Activated CD8-positive, alpha-beta memory T cell treated with anti-CD3 and anti-CD28 coated beads, Interleukin-2, amount 50 U/mL, for 48 hours (primary cell): ENCODE measurements at places on chromosomes 3 and 15.

- DNase-seq, result no peak
Measured at GRCh38 chr3:119630880-119631329, 29.5 kb downstream of the POPDC2 start.

- peak; percentile 39 for DNase-seq
Measured at GRCh38 chr3:39113291-39113690, 5.8 kb downstream of the TTC21A start.

- DNase-seq, result no peak
Measured at GRCh38 chr3:195916291-195916690, 7.9 kb upstream of the TNK2 start.

DNA sequence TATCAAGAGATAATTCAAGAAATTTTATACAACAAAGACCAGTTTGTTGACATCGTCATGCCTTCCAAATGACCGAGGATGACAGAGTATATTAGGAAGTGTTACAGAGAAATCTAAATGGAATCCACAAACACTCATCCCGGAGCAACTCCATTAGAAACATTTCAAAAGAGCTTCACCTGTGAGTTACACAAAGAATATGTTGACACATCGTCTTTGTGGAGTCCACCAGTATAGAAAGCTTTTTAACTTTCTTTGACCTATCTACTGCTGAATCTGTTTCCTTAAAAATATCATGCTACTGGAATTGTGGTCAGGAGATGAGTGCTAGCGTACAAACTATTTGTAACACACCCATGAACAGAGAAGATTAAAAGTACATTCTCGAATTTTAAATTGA, 130.4 kb downstream of the SUCLG2 start:
- no peak for DNase-seq

- peak; percentile 79 for DNase-seq
Measured at GRCh38 chr15:38696109-38696727, 131.6 kb upstream of the RASGRP1 start.

DNA sequence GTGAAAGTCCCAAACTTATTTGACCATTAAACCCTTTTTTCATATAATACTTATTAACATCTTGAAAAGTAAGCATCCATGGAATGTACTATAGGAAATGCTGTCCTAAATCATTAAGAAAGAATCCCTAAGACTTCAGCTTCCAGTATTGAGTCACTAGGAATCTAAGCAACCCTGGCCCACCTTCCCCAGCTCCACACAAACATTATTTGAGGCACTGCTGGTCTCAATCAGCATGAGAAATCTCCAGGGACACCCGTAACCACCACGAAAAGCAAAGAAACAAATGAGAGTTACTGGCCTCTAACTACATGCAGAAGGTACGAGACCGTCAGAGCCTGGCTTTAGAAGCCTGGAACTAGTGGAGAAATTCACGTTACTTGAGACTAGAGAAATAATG, 68.2 kb downstream of the POLQ start:
- DNase-seq, result no peak

GRCh38 chr3:181752202-181752671, 40.5 kb downstream of the SOX2 start:
- DNase-seq, result no peak
